Sciatic nerve (tissue), 2 donors: ENCODE measurements at places on chromosomes 6 and 20. TPM values are rescaled to one million over a fixed set of nuclear protein-coding genes. Genes with fewer than 3 reads are reported as not detected.

Gene GSTA1
- 0.49 TPM for total RNA-seq

Gene SLC17A1
- total RNA-seq: not detected

Gene PPP1R16B
- total RNA-seq: 7.5 TPM

Gene CGA
- not detected for total RNA-seq

Gene SLC26A8
- total RNA-seq: 1.5 TPM

Gene OXT
- not detected for total RNA-seq

Gene ZFP57
- total RNA-seq: not detected

Gene TCF19
- 5.9 TPM for total RNA-seq

Gene GRIK2
- total RNA-seq: 12.8 TPM

Gene UNC5CL
- total RNA-seq: 1.6 TPM

Gene OPRM1
- total RNA-seq: not detected
